Germinal center (tissue), 1 donor: ENCODE measurements at places on chromosomes 16 and 17.

GRCh38 chr17:32876417-32877163 lies at the start of gene MYO1D:
Gene MYO1D (minus strand): TSS chr17:32877124. CDS start chr17:32876872, 252 bp downstream.
- peak; percentile 49 for DNase-seq

DNA sequence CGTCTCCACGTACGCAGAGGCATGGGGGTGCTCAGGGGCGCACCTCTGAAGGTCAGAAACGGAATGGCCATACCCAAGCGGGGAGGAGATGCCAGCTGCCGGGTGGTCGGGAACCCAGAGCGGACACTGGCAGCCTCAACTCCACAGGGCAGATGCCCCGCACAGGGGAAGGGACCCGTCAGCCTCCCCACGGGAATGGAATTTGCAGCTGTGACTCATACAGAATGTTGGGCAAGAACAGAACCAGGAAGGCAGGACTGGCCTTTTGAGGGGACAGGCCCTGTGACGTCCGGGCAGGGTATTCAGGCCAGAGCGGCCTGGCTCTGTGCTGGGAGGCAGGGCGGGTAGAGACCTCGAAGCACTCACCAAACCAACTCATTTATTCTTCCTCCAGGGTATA lies 7.5 kb downstream of the TK1 start:
- no peak for DNase-seq

- DNase-seq, result peak; percentile 83
Measured at GRCh38 chr17:40111221-40112128, 10.3 kb upstream of the MSL1 start.

GRCh38 chr17:35716897-35717465 lies 14.5 kb upstream of the RASL10B start:
- DNase-seq, result no peak

DNA sequence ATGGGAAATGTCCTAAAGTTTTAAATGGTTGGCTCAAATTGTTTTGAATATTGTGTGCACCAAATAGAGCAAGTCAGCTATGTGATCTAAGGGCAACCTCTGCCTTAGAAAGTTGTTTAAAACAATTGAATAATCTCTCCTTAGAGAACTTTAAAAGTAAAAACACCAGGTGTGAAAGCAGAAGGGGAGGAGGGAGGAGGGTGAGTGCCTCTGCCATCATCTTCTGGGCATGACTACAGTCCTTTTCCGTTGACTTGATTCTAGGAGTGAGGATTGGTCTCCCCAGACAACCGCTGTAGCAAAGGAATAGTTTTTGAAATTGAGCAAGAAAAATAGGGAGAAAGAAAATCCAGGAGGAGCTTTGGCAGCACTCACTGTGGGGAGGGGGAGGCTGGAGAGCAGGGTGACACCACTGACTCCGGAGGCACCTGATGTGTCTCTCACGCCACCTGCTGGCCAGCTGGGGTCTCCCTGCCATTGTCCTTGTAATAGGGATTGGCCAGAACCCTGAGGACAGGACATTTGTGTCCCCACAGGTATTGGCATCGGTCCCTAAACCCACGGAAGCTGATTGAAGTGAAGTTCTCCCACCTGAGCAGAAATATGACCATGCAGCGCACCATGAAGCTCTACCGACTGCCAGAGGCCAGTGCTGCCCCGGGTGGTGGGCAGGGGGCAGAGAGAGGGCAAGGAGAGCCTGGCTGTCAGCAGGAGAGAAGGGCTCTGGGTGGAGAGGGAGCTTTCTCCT lies 33.3 kb downstream of the PLCD3 start:
- DNase-seq, result peak; percentile 83

DNA sequence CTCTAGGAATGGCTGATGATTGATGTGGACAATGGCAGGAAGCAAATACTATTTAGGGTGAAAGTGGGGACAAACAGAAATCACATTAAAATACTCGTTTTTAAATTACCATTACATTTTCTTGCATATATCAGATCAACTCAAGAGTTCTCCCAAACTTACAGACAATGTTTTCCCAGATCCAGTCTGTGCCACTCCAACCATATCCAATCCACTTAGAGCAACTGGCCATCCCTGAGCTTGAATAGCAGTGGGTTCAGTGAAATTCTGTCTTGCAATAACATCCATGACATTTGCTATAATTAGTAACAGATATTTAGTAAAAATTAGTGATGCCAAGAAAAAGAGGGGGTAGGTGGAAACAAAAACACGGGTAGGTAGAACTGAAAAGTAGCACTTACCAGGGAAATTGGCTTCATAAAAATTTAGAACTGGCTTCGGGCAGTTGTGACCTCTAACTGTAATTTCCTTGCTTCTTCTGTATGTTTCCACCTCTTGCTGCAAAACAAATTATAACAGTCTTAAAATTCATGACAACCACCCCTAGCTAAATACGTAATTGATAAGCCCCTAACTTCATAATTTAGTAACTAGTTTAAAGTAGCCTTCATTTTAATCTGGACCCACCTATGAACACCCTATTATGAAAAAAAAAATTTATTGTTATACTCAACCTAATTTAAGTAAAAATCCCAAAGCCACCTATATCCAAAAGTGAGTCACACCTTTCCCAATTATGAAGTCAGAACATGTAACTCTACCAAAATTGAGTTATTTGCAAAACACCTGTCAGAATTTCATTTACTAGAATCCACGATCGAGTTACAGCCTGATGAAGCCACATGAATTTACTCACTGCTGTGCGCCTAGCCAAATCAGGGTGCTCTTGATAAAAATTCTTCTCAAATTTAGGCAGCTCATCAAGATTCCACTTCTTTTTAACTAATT lies 2.0 kb downstream of the DDX5 start:
- no peak for DNase-seq

- DNase-seq, result peak; percentile 22
Measured at GRCh38 chr17:39400547-39401411, 647 bp downstream of the FBXL20 start.

DNA sequence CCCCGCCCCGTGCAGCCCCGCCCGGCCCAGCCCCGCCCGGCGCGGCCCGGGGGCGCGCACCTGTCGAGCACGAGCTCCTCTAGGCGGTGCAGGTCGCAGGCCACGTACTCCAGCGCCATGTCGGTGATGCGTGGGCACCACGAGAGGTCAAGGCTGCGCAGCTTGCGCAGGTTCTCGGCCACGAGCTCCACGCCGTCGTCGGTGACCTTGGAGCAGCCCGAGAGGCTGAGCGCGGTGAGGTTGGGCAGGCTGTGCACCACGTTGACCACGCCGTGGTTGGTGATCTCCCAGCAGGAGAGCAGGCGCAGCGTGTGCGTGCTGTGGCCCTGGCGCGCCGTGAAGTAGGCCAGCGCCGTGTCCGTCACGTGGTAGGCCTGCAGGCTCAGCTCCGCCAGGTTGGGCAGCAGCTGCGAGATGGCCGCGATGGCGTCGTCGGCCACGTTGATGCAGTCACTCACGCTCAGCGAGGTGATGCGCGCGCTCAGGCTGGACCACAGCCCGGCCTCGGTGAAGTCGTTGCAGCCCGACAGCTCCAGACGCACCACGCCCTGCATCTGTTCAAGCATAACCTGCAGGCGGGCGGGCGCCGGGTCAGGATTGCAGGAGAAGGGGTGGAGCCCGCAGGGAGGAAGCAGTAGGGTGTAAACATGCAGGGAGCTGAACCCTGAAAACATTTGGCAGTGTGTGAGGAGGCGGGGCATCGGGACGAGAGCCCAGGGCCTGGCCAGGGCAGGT lies 5.3 kb upstream of the WDR24 start:
- peak; percentile 68 for DNase-seq

DNA sequence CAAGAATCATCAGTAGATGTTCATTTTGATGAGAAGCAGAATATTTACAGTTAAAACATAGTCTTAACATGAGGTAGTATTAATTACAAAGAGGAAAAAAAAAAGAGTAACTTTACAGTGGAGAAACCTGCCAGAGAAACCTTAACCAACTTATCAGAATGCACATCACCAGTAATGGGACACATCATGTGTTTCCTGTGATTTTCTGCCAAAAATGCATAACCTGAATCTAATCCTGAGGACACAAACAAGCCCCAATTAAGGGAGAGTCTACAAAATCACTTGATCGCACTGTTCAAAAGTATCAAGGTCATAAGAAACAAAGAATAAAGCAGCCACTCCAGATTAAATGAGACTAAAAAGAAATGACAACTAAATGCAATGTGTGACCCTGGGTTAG lies 18.2 kb upstream of the QRICH2 start:
- no peak for DNase-seq

- no peak for DNase-seq
Measured at GRCh38 chr16:85561248-85562092, 51.7 kb upstream of the GSE1 start.

GRCh38 chr16:21083729-21084268 lies 66.8 kb downstream of the DNAH3 start:
- peak; percentile 14 for DNase-seq

GRCh38 chr17:7027335-7027734 lies 4.5 kb downstream of the BCL6B start:
- no peak for DNase-seq

DNA sequence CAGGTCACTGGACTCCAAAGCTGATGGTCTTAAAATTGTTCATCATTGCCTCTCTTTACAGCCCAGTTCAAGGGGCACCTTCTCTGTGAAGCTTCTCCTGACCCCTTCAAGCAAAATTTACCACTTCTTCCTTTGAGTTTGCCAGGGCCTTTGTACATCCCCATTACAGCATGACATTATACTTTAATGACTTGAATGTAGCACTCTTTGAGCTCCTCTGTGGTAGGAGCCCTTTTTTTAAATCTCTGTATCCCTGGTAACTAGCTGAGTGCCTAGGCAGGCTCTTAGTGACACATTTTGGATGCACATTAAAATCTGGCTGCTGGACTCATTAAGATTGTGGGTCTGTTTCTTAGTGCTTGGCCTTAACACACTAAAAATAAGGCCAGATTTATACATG lies 412.1 kb downstream of the CA10 start:
- DNase-seq, result no peak

DNA sequence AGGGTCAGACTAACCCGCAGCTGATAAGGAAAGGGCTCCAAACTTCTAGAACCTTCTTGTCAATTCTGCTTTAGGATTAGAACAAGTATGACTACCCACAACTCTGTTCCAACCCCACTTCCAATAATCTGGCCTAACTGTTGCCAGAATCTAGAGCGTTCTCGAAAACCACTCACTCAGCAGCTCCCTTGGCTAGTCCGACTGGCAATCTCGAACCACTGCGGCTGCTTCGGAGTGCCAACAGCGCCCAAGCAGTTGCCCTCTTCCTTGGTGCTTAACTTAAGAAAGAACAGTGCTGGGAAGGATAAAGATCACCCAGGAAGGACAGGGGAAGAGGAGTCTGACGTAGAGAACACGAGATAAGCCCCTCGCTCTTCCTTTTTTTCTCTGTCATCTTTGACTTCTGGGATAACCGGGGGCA lies 818 bp downstream of the DNAJC7 start:
- DNase-seq, result no peak

GRCh38 chr16:24858219-24859041 lies 12.7 kb downstream of the SLC5A11 start:
- DNase-seq, result peak; percentile 41

- no peak for DNase-seq
Measured at GRCh38 chr17:27384261-27384701, 72.0 kb upstream of the KSR1 start.

DNA sequence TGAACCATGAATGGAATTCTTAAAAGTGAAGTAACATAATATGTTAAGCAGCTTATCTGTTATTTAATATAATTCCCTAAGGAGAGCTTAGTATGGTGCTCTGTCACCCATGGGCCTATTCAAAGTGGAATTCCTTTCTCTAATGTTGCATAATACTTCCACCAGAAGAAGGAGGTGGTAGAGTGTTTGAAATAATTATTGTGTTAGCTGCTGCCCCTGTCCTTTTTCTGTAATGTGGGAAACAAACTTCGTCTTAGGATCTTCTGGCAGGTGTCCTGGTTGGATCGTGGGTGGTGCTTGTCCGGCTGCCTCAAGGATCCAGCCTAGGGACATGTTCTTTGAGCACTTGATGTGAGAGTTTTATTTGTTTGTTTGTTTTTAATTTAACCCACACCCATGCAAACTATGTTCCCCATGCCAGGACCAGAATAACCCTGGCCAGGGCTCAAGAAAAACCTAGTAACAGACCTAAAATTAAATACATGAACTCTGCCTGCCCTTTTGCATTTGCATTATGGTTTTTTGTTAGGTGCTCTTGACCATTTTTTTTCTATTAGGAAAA lies 46.1 kb downstream of the ZNRF1 start:
- no peak for DNase-seq

GRCh38 chr16:88783391-88784073 lies 1.5 kb downstream of the PIEZO1 start:
- DNase-seq, result no peak

DNA sequence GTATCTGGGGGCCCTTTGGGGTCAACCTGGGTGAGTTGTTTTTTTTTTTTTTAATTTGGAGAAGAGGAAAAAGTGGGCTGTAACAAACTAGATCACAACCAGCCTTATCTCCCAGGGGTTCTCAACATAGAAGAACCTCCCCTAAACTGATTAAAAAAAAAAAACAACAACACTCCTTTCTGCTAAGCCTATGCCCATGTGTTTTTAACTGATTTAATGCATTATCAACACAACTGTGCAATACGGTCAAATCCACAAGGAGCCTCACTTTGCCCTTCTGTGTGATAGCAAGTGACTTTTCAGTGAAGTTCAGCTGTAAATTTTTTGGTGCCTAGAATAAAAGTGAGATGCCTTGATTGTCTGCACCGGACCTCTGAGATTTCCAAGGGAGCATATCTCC lies 646 bp downstream of the MYH11 start:
- peak; percentile 44 for DNase-seq

DNA sequence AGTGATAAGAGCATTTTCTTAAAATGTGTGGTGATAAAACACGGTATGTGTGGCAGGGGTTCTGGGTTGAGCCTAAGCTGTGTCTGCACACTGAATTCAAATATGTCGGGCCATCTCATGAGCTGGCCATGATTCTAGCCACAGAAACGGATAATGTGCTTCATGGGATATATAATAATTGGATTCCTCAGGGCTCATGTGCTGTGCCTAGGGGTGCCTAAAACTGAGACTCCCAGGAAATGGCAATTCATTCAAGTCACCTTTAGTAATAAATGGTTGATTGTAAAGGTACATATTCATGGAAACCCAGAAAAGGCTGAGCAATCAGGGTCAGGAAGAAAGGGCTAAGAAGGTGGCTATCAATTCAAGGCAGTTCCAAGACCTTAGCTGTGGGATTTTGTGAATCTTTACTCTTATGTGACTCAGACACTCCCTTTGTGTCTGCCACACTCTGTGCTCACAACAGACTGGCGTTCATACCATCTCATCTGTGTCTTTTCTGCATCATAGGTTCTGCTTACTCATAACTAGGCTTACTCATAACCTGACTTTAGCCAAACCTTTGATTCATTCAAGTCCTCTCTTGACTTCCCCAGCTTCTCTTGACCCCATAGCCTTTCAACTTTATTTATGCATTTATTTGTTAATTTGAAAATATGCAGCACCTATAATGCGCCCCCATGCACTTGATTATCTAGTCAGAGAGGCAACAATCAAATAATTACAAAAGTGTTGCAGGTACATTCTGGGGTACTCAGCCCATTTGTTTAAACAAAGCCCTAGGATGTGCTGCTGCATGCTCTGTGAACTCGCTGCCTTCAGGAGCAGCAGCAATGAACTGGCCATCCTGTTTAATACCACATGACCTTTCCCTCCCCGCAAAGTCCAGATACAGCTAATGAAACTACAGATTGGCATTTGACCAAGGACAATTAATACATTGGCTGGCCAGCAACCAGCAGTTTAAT lies 28.4 kb upstream of the MED13 start:
- no peak for DNase-seq

GRCh38 chr17:42233994-42234393 lies 39.7 kb upstream of the GHDC start:
- DNase-seq, result no peak
